ENCODE measurements at places on chromosomes 1 and 21. TPM values are rescaled to one million over a fixed set of nuclear protein-coding genes. Genes with fewer than 3 reads are reported as not detected.

DNA sequence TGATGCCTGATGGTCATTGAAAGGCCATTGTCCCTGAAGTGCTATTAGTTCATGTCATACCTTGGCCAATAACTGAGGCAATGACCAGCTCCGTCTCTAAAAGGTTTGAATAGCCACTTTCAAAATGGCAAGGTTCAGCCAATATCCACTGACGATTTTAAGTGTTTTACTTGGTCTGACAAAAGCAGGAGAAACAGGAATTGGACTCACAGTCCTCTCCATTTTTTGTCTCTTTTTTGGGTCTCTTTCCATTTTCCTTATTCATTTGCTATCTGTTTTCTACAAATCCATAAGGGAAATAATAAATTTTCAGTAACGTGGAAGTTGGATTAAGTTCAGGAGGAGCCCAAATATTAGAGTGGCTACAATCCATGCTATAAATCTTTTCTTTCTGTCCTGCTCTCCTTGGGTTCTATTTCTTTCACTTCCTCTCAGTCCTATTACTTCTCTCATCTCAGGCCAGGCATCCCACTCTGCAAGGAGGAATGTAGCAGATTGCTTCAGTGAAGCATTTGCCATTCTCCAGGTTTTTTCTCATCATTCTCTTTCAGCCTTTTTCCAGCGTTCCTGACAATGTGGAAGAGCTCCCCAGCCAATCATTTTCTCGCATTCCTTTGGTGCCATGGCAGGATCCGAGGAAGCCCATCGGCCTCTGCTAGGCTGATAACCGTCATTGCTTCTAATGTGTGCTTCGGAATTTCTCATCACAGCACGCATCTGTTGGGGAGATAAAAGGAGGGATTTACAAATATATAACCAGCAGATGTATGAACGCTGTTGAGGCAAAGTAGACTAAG lies 414.5 kb downstream of the ADGRL2 start:
- no peak for DNase-seq
- H3K27me3 ChIP-seq, result no peaks in the 10 kb centered on the region
- H3K36me3 ChIP-seq, result no peaks in the 10 kb centered on the region
- no peak overlapping the region for H3K27ac ChIP-seq
- H3K4me1 ChIP-seq, result no peaks in the 10 kb centered on the region

- peaks cover 15% of the 10 kb centered on the region for H3K4me1 ChIP-seq
- no peak overlapping the region for H3K4me3 ChIP-seq
- peaks cover 11% of the 10 kb centered on the region for H3K36me3 ChIP-seq
- DNase-seq, result no peak
Measured at GRCh38 chr1:89350298-89350697, 13.6 kb upstream of the GBP6 start.

GRCh38 chr1:244412176-244412575 lies 39.5 kb downstream of the ADSS2 start:
- no peak for DNase-seq
- H3K36me3 ChIP-seq, result peaks cover 63% of the 10 kb centered on the region
- no peak overlapping the region for H3K27ac ChIP-seq
- H3K4me3 ChIP-seq, result no peak overlapping the region

GRCh38 chr1:212402666-212403321 lies 11.9 kb downstream of the PACC1 start:
- H3K27me3 ChIP-seq, result no peaks in the 10 kb centered on the region
- no peak for DNase-seq
- H3K27ac ChIP-seq, result no peak overlapping the region
- H3K4me3 ChIP-seq, result no peak overlapping the region
- no peaks in the 10 kb centered on the region for H3K4me1 ChIP-seq

DNA sequence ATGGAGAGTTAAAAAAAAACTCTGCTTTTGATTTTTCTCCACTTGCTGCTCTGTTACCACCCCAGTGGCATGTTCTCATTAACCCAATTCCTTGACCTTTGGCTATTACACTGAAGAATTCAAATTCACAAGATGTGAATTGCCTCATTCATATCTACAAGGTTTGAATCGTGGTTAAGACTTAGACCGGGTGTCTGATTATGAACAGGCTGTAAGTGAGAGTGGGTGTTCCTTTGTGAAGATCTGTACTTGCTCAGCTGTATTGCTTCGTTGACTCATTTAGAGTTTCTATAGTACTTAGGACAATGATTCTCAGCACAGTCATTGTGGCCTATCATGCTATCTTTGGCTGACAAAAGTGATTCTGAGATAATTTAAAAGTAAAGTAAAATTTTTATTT lies 36.4 kb downstream of the DNM3 start:
- no peaks in the 10 kb centered on the region for H3K4me1 ChIP-seq
- no peak overlapping the region for H3K4me3 ChIP-seq
- H3K36me3 ChIP-seq, result no peaks in the 10 kb centered on the region

- peak; percentile 27 for DNase-seq
- H3K27ac ChIP-seq, result peak overlapping the region; percentile 89
Measured at GRCh38 chr1:153790313-153790965, 15.2 kb downstream of the SLC27A3 start.

GRCh38 chr1:150160964-150161621 lies 11.4 kb downstream of the PLEKHO1 start:
- H3K4me1 ChIP-seq, result peaks cover 75% of the 10 kb centered on the region
- peak overlapping the region; percentile 53 for H3K27ac ChIP-seq

GRCh38 chr1:81999364-81999763 lies 198.6 kb downstream of the ADGRL2 start:
- no peaks in the 10 kb centered on the region for H3K4me1 ChIP-seq
- H3K4me3 ChIP-seq, result no peak overlapping the region
- no peak overlapping the region for H3K27ac ChIP-seq

GRCh38 chr21:42572906-42573495 lies 59.3 kb downstream of the SLC37A1 start:
- H3K4me1 ChIP-seq, result peaks cover 2% of the 10 kb centered on the region
- DNase-seq, result peak; percentile 4
- H3K27me3 ChIP-seq, result no peaks in the 10 kb centered on the region
- peaks cover 44% of the 10 kb centered on the region for H3K36me3 ChIP-seq
- H3K4me3 ChIP-seq, result no peak overlapping the region

- H3K27ac ChIP-seq, result no peak overlapping the region
- no peak for DNase-seq
Measured at GRCh38 chr1:201501144-201501543, 5.8 kb downstream of the CSRP1 start.

- H3K27ac ChIP-seq, result no peak overlapping the region
- H3K4me1 ChIP-seq, result no peaks in the 10 kb centered on the region
- no peak for DNase-seq
Measured at GRCh38 chr1:97433094-97433823, 487.6 kb downstream of the DPYD start.

DNA sequence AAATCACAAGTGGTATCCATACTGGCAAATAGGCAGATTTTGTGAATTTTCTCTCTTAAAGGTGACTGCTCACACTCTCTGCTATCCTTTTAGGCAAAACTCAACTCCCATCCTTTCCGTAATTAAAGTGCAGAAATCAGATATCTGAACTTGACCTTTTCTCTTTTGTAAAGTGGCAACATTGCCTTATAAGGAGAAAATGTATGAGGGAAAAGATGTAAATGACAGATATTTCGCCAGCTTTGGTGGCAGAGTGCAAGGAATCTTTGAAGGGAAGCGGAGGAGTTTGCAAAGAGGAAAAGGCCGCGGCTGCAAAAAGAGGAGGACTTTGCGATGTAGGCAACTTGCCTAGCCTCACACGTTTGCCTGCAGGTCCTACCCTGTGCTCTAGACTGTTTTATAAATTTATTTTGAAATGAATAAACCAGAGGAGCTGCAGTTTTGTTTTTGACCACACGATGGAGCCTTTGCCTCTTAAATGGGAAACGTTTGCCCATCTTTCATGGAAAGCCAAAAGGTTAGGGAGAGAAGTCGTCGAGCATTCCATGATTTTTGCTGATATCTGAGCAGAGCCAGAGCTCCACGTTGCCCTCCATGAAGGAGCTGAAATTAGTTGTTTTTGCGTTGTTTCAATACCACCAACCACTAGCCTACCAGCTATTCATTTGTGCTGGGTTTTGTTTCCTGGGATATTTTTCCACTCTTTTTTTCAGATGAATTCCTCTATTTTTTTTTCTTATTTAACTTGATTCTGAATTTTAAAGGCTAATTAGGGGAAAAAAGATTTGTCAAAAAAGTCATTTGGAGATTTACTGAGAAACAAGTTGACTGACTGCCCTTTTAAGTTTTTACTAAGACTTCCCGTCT lies 242.3 kb downstream of the LMX1A start:
- no peak overlapping the region for H3K4me3 ChIP-seq

DNA sequence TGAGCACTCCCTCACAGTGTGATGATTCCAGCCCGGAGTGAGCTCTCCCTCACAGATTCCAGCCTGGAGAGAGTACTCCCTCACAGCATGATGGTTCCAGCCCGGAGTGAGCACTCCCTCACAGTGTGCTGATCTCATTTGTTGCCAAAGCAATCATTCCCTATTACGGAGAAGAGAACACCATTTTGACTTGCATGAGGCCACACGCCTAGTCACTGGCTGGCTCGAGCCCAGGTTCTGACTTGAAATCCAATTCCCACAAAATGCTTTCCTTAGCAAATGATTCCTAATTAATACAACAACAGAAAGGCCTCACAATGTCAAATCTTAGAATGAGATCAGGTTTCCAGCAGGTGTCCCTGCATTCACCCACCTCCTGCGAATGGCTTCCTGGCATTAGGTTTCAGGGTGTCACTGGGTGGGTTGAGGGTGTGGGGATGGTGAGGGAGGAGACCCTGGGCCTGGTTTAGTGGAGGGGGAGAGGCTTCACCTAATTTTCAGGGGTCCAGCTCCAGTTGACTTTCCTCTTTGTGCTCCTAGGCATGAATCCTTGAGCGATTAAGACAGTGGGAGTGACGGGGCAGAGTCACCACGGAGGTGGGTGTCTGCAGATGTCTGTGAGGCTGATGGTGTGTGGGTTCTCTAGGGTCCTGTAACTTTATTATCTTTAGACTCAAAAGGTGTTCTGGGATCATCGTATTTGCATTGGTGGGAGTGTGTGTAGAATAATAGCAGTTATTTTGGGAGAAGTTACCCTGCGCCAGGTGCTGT lies 158.5 kb downstream of the KCNJ6 start:
- H3K36me3 ChIP-seq, result no peaks in the 10 kb centered on the region
- H3K4me1 ChIP-seq, result no peaks in the 10 kb centered on the region
- no peak overlapping the region for H3K27ac ChIP-seq
- no peak for DNase-seq
- no peaks in the 10 kb centered on the region for H3K27me3 ChIP-seq
- no peak overlapping the region for H3K4me3 ChIP-seq

ZNF648 gene
- total RNA-seq, result not detected

FALEC gene
- total RNA-seq, result 0.58 TPM

IL10 gene
- total RNA-seq, result not detected

ZNF644 gene
- 53.1 TPM for total RNA-seq

ZYG11A gene
- 0.09 TPM for total RNA-seq

KHDC4 gene
- 94.5 TPM for total RNA-seq

ARTN gene
- total RNA-seq, result 0.71 TPM

GJA9 gene
- not detected for total RNA-seq
